ENCODE measurements at places on chromosomes 4 and X.

GRCh38 chr4:99078931-99079624 is 9.5 kb downstream of the ADH5 start:
- DNase-seq = no peak

GRCh38 chrX:28665778-28666177 is 78.5 kb downstream of the IL1RAPL1 start:
- no peak for DNase-seq

DNA sequence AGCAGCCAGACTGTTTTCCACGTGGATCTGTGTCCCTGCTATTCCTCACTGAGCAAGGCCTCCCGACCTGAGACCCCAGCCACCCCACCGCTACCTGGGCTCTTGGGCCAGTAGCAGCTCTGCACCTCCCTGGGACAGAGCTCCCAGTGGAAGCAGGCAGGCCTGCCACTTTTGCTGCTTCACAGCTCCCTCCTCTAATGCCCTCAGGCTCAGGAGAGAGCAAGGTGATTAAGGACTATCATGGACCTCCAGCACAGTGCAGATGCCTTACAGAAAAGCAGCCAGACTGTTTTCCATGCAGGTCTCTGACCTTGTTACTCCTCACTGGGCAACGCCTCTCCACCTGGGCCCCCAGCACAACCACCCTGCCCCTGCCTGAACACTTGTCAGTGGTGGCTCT is 37.0 kb downstream of the AWAT2 start:
- DNase-seq = no peak

DNA sequence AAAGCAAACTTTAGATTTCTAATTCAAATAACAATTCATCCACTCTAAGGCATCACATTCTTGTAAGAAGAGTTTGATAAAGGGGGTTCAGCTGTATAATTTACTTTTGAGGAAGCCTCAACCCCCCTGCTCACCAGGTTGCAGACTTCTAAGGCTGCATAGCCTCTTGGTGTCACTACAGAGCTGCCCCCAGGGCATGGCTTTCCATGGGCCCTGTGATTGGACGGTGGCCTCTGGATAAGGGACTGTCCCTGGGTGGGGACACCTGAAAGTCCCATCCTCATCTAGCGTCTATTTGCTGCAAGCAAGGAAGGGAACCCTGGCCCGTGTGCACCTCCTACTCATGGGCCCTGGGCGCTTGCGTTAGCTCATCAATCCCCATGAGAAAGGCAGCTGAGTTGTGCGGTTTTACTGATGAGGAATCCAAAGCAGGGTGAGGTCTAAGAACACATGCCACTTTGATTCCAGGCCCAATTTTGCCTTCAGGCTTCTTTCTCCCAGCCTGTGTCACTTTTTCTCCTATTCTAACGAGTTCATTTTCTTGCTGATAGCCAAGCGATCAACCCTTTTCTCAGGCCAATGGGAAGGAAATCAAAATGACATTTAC is 51.8 kb downstream of the SCML1 start:
- DNase-seq = no peak

DNA sequence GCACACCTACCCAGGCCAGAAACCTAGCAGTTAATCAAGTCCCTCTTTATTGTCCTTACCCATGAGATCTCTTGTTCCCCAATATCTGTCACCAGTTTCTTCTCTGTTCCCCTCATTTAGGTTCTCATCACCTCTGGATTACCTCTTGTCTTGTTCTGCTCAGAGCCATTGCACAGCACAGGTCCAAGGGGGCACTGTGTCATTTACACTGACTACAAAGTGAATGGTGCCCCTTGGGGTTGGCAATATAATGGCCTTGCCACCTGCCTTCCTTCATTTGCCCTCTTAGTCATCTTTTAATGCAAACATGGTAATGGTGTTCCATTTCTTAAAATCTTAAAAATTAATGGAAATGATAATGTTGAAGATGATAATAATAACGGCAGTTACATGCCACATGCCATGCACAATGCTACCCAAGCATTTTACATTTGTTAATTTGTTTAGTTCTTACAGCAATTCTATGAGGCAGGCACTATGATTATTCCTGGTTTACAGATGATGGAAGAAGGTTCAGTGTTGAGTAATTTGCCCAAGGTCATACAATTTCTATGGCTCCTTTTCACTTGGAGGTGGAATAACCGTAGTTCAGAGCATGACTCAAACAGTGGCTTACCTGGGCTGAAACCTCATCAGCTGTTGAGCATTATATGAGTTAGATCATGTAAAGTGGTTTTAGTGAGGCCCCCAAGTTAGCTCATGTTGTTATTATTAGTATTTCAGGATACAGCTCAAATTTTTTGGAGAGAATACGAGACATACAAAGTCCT is 117.9 kb downstream of the RASL11B start:
- DNase-seq = no peak

DNA sequence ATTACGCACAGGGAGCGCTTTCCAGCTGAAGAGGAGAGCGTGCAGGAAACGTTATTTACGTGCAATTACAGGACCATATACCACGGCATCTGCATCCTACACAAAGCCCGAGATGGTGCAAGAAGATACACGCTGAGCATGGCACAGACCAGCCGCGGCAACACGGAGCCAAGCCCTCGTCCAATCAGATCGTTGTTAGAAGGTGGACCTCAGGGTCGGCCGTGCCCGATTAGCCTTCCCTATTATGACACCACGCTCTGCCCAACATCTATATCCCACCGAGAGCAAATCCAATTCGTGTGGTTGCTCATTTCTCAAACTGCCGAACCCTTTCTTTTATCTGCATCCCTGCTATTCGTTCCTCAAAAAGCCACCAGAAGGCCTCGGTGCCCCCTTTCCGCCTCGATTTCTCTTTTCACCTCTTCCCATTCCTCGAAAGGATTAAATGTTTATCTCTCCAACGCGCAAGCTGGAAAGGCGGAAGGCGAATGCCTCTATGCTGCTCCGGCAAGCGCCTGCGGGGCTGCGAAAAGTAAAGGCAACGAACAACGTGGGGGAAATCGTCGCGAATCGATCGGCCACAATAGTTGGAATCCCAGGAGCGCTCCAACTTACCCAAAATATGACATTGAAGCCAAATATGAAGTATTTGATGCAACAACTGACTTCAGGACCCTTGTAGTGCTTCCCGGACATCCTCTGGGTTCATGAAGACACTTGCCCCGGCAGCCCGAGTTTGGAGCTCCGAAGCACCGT is 702 bp downstream of the TSPAN5 start:
- peak; percentile 67 for DNase-seq

DNA sequence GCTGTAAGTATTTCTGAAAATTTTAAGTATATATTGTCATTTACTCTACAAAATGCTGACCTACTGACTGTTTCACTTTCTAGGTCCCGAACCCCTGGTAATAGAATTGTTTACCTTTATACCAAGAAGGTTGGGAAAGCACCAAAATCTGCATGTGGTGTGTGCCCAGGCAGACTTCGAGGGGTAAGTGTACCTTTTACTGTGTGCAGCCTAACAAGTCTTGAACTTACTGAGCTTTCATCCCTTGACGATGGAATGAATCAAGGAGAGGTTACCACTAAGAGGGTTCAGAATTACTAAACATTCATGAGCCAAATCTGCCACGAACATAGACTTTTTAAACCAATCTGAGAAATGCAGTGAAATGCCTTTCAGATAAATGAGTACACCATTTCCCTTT is 1.6 kb downstream of the RPL34 start:
- DNase-seq = no peak

- DNase-seq = peak; percentile 40
These were observed 163.6 kb downstream of the ZNF674 start for GRCh38 chrX:46381630-46382029.

DNA sequence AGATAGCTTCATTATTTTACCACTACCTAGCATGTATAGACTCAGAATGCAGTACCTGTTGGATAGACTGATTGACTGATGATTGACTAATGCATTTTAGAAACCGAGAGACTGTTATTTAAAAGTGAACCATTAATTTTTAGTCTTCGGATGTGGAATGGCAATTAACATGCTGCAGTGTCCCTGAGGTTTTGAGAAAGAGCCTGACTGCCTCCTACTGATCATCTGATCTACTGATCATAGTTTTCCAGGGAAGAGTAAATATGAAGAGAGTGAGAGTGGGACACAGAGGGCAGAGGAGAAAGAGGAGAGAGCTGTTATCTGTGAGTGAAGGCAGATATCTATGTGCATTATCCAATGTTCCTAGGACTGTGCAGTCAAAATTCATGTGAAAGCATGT is 764.7 kb downstream of the TRIML1 start:
- no peak for DNase-seq

DNA sequence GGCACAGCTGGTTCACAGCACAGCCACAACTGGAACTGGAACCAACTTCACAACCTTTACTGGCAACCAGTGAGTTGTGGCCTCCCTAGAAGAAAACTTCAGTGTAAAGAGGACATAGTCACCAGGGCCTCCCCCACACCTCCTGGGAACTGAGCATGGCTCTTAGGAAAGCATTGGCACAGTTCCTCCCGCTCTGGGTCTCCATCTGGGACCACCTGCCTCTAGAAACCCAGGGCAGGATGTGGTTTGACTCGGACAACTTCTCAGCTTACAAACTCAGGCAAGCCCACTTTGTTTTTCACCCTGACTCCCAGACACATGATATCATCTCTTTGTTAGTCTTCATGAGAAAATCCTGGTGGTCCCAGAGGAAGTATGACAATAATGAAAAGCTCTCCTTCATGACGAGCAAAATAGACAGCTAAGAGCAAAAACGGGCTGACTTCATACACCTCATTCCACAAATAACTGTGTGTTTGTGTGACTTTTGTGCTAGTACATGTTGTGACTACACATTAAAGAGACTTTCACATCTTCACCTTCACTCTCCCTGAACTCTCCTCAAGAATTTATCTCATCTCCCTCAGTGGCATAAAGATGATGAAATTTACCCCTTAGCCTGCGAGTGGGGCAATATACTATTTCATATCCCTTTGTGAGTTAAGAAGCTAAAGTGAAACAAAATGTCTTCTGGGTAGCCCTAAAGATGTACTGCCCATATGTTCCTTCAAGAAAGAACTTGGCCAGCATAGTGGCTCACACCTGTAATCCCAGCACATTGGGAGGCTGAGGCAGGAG is 75.4 kb downstream of the SH3KBP1 start:
- no peak for DNase-seq

- DNase-seq = no peak
These were observed 178.1 kb upstream of the CPEB2 start for GRCh38 chr4:14824189-14824588.

DNA sequence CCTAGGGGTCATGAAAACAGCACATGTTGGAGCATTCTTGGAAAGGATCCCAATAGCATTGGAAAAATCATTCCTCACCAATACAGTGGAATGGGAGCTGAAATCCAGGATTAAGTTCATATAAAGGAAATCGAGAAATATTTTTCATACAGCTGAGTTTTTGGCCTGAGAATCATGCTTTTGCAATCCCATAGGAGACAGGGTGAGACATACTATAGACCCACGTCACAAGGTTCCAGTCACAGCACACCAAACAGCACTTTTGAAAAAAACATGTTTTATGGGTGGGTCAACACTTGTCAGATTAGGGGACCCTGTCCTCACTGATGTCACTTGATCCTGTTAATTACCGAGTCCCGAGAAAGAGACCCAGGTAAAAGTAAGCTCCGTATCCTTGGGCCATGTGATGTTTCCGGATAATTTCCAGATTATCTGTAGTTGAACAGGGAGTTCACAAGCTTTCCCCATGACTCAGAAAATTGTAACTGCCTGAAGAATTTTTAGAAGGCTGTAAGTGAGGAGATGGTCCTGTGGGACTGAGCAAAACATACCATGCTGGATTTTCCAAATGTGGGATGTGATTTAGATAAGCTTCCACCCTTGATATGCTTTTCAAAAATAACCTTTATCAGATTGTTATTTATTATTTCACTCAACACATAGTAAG is 80.9 kb upstream of the TLR3 start:
- DNase-seq = no peak

DNA sequence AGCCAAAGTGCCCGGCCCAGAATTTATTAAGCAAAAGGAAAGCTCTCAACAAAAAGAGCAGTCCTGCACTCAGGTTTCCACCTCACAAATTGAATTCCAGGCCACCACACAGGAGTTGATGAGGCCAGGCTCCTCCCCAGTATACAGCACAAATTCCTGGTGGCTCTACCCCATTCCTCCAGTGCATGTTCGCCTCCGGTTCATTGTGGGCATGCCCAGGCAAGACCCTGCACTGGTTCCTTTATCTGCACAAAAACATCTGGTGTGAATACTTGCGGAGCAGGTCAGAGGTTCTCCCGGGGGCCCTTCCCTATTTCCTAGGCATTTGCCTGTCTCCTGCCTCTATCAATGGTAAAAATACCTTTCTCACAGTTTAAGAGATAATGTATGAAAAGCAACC is 195.2 kb upstream of the ANXA10 start:
- DNase-seq = peak; percentile 70

GRCh38 chr4:139552517-139553307 is 3.3 kb downstream of the SETD7 start:
- no peak for DNase-seq

- no peak for DNase-seq
These were observed 60.8 kb downstream of the SUPT20HL2 start for GRCh38 chrX:24253030-24253429.

DNA sequence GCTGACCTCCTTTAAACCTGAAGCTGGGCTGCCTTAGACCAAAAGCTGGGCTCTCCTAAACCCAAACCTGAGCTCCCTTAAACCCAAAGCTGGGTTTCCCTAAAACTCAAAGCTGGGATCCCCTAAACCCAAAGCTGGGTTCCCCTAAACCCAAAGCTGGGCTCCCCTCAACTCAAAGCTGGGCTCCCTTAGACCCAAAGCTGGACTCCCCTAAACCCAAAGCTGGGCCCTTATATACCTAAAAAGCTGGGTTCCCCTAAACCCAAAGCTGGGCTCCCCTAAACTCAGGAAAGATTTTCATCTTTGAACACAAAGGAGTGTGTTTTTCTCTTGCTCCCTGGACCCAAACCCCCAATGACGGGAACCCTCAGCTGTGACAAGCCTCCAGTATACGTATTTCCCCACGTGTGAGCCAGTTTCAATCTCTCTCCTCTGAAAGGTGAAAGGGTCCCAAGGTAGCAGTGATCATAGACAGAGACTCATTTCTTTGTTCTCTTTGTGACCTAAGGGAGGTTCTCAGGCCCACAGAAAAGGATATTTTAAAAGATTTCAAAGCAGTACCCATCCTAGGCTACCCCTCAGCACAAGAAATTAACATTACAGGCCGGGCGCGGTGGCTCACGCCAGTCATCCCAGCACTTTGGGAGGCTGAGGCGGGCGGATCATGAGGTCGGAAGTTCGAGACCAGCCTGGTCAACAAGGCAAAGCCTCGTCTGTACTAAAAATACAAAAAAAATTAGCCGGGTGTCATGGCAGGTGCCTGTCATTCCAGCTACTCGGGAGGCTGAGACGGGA is 31.3 kb upstream of the ASMTL start:
- no peak for DNase-seq

GRCh38 chrX:115639334-115639880 is 78.4 kb downstream of the PLS3 start:
- no peak for DNase-seq

DNA sequence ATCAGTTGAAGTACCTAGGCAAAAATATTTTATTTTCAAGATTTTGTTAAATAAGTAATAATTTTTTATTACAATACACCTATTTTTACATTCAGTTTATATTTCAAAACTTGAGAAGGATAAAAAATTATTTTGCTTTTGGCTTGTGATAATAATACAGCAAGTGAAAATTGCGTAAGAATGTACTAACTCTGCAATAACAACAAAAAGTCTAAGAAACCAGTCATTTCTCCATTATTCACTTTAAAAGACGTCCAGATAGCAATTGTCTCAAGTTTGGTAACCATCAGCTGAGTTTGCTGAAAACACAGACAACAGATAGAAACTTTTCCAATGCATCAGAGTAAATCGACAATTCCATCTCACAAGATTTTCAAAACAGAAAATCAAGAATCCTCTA is 12.1 kb downstream of the CXCL8 start:
- DNase-seq = no peak

GRCh38 chr4:185033950-185034349 is 15.7 kb downstream of the HELT start:
- peak; percentile 81 for DNase-seq

Measured in MCF 10A (cell line).